Inflammatory macrophage treated with lipopolysaccharide for 1 hour (primary cell): ENCODE measurements at places on chromosomes 2 and 18.
A peak's percentile ranks its signal among the peaks of the same experiment; 100 is the strongest.

DNA sequence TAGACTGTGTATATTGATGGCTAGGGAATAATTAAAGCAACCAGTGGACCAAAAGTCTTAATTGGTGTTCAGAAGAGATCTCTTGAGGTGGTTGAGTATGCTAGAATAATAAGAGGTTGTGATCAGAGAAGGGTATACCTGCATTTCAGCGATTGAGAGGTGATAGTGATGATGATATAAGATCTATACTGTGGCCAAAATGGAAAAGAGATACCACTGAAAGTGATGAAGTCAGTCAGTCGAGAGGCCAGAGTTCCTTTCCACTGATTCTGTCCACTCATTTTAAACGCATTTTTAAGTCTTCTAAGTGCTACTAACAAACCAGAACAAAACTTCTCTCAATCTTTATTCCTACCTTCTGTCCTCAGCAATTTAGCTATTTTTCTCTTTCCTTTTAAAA, 32.9 kb downstream of the ACTR3 start:
- no peak for DNase-seq

GRCh38 chr2:27079233-27080139, 1.1 kb downstream of the EMILIN1 start:
- DNase-seq = no peak

- DNase-seq = no peak
Observed at GRCh38 chr2:129798626-129799025, 180.8 kb upstream of the RAB6C start.

DNA sequence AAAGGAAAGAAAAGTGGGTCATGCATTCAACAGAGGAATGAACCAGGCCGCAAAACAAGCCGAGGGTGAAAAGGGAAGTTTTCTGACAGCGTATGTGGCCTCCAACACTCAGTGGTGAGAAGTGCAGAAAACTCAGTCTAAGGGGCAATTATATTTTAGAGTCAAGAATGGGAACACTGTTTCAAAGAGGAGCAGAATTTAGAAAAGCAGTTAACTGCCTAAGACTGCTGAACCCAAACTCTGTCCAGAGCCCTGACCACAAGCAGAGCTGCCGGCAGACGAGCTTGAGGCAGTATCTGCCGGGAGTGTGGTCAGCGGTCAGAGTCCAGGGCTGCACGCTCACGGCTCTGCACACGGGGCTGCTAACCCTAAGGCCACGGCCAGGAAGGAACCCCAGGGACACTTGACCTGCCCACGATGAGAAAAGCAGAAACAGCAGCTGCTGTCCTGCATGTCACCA, 347.0 kb upstream of the ID2 start:
- DNase-seq = peak; percentile 41

GRCh38 chr2:177715771-177716170, 323.2 kb downstream of the AGPS start:
- peak; percentile 54 for DNase-seq

DNA sequence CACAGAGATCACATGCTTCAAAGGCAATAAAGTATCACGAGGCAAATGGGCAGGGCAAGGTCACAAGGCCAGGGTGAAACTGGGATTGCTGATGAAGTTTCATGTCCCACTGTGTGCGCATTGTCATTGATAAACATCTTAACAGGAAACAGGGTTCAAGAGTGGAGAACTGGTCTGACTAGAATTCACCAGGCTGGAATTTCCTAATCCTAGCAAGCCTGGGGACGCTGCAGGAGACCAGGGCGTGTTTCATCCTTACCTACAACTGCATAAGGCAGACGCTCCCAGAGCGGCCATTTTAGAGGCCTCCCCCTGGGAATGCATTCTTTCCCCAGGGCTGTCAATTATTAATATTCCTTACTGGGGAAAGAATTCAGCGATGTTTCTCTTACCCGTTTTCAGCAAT, 33.2 kb downstream of the PTPN4 start:
- no peak for DNase-seq

- DNase-seq = no peak
Observed at GRCh38 chr2:117485588-117485987, 328.9 kb upstream of the DDX18 start.

DNA sequence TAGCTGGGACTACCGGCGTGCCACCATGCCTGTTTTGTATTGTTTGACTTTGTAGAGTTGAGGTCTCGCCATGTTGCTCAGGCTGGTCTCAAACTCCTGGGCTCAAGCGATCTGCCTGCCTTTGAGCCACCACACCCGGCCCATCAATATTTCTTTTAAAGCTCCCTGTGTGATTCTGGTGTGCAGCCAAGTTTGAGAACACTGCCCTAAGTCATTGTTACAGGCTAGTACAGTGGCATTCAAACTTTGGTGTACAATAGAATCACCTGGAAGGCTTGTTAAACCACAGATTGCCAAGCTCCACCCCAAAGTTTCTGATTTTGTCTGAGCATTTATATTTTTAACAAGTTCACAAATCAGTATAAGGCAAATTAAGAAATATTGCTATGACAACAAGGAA, 99.9 kb downstream of the RBBP8 start:
- DNase-seq = no peak

GRCh38 chr2:8833853-8834252, 3.6 kb downstream of the KIDINS220 start:
- no peak for DNase-seq

DNA sequence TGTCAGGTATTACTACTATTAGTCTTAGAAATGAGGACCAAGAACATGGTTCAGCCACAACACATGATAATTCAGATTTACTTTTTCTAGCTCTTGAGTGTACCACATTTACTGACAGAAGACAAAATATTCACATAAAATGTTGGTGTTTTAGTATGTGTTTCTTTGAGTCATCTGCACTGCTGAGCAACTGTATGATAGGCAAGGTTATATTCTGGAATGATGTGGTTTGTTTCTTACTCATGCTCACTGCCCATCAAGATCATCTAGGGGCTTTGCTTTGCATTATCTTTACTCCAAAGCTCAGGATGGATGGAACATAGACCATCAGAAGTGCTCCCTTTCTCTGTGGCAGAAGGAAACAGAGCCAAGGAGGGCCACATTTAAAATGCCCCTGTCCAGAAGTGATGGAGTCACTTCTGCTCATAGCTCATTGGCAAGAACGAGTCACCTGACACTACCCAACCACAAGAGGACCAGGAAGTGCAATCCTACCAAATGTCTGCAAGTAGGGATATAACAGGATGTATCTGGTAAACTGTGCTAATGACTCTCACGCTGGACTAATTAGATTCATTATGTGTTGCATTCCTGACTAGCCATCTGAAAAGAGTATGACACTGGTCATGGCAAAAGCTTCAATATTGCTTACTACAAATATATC, 81.5 kb downstream of the DIS3L2 start:
- DNase-seq = no peak

DNA sequence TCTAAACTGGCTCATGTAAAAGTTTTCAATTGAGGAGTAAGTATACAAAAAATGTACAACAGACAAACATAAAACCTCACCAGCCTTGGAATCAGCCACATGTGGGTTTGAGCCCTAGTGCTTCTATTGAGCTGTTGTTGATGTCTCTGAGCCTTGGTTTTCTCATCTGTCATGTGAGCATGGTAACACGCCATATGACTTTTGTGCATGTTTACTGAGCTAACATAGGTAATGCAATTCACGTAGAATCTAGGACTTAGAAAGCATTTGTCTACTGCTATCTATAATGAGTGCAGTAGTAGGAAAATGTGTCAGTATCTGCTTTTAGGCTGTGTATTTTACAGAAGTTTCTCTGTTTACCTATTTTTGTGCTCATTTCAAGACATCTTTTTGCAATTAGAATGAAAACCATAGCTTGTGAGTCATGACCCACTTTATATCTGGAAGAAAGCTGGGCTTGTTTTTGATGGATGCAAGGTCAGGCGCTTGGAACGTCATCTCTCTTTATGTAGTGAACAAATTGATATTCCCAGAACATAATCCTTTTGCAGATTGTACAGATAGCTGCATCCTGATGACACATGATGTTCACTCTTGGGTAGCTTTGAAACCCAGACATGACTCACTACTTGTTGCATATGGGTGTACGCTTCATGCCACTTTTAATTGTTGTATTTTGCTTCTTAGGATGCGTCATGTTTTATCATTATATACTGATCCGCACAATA, 94.3 kb downstream of the RNF144A start:
- no peak for DNase-seq

- peak; percentile 81 for DNase-seq
Observed at GRCh38 chr2:127398239-127398590, 10.4 kb upstream of the MAP3K2 start.

DNA sequence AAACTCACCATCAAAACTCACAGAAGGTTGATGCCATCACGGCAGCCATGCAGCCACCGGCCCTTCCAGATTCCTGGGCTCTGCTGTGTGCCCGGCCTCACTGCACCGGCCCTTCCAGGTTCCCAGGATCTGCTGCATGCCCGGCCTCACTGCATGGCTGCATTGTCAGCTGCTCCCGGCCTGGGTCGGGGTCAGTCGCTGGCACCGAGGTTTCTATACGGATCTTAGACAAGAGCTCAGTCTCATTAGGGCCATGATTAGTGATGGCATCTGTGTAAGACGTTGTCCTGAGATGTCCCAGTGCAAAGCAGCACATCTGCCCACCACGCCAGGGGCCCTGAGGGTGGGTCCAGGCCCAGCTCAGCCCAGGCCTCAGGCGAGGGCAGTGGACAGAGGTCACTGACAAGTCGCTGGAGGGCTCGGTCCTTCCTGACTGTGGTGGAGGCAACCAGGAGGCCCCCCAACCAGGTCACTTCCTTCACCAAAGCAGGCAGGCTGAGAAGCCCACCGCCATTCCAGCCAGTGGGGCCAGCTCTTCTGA, 29.4 kb downstream of the TMEM18 start:
- DNase-seq = no peak

DNA sequence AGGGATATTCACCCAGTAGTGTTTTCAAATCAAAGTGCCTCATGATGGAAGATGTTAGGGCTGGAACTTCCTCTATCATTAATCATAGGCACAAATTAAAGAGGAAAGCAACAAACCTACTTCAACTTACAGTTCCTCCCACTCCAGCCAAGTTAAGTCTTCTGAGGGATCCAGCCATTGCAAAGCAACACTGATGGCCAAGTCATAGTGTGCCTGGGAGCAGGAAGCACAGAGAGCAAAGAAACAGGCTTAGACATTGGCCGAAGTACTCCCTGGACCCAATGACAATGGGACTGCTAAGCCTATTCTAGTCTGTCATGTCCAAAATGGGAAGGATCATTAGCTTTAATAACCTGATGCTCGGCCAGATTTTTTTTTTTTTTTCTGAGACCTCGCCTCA, 7.0 kb downstream of the C2orf80 start:
- no peak for DNase-seq

- DNase-seq = no peak
Observed at GRCh38 chr2:160512491-160512890, 18.9 kb upstream of the RBMS1 start.

- no peak for DNase-seq
Observed at GRCh38 chr2:219676586-219676985, 49.2 kb downstream of the SLC4A3 start.

DNA sequence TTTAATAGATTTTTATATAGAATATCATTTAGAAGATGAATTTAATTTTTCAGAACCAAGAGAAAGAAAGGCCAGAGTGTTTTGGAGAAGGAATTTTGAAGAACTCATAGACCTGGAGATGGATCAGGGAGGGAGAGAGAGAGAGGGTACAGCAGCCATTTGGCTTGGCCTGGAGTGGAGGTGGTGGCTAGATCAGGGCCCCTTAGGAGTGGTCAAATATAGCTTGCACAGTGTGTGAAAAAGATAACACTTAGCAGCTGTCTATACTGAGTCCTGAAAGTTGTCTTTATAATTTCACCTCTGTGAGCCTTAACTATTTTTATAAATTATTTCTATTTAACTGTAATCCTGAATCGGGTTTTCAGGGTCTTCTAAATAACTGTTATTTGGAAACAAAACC, 38.8 kb upstream of the ACYP2 start:
- DNase-seq = no peak

DNA sequence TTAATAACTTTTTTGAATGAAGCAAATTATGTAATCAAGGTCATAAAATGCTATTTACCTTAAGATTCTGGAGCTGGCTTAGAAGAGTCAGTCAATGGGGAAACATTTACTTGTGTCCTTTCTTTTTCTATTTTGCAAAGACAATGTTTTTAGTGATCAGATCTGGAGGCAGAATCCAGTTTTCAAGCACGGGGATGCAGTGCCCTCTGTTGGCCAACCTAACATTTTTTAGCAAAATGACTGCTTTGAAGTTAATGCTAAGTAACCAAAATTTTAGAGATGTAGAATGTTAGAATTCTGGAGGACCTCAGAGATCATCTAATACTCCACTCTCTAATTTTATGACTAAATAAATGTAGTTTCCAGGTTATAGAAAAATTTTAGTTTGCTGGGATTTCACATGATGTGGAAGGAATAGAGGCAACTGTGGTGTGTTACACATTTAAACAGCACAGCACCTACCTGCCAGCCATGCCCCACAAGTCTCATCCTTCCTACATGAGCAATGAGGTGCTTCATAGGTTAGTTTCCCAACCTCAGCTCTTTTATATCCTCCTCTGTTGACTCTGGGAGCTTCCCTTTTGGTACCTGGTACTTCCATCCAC, 23.6 kb upstream of the SLC9A4 start:
- peak; percentile 25 for DNase-seq

DNA sequence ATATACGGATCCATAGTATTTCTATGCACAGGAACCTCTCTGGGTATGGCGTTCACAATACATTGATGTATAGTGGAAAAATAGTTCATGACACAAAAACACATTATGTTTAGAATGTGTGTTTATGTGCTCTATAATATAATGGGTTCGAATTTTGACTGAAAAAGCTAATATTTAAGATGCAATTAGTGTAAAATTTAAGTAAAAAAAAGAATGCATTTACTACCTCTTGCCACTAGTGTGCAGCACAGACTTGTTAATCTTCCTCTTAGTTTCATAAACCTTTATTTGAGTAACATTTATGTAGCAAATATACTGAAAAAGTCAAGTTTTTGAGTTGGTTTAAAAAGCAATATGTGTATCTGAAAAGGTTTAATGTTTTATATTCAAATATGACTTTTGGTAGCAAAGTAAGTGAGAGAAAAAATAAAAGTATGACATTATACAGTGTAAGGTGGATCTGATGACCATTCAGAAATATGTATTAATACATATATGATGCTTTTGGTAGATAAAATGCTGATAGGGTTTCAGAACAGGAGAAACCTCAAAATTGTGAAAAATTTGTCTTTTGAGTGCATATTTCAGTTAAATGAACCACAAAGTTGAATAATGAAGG, 49.4 kb downstream of the CCDC102B start:
- peak; percentile 44 for DNase-seq

DNA sequence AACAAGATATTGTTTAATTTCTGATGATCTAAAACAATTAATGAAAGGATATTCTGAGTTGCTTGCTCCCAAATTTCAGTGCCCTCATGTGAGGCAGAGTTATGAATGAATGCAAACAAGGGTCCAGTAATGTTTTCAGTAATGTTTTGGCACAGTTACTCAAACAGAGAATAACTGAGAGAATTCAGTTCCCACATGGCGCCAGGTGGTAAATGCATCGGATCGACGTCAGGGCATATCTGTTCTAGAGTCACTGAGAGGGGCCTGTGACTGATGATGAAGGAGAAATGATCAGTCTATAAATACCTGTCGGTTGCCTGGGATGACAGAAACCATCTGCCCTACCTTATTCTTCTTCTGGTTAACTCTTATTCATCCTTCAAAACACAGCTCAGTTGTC, 81.4 kb downstream of the KCNS3 start:
- no peak for DNase-seq

GRCh38 chr2:86042256-86043168, 63.2 kb downstream of the POLR1A start:
- DNase-seq = no peak

- DNase-seq = peak; percentile 57
Observed at GRCh38 chr2:207528980-207529329, 807 bp upstream of the CREB1 start.
